ENCODE measurements at places on chromosomes 5 and 9.

DNA sequence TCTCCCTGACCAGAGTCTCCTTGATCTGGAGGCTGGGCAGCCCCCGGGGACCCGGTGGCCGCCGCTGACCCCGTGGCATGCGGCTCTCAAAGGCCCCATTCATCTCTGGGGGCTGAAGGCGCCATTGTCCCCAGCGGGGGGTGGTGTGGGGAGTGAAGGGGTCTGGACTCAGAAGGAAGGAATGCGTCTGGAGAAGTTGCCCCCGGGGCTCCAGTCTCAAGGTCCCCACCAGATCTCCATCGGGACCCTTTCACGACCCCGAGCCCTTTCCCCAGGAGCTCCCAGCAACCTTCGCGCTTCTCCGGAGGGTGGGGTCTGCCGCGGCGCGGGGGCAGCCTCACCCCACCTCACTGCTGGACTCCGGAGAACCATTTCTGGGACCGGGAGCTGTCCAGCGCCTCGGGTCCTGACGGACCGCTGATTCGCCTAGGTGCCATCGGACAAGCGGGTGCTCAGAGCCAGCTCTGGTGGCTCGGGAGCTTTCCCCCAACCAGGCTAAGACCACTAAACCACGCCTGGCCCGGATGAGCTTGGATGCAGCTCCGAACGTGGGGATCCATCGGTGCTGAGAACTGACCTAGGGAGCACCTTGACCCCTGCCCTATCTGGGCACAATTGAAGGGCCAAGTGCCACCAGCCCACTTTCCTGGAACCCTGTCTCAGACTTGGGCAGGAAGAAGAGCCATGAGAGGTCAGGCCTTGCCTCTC, 5.1 kb upstream of the PCDH1 start:
- DNase-seq: peak; percentile 25

DNA sequence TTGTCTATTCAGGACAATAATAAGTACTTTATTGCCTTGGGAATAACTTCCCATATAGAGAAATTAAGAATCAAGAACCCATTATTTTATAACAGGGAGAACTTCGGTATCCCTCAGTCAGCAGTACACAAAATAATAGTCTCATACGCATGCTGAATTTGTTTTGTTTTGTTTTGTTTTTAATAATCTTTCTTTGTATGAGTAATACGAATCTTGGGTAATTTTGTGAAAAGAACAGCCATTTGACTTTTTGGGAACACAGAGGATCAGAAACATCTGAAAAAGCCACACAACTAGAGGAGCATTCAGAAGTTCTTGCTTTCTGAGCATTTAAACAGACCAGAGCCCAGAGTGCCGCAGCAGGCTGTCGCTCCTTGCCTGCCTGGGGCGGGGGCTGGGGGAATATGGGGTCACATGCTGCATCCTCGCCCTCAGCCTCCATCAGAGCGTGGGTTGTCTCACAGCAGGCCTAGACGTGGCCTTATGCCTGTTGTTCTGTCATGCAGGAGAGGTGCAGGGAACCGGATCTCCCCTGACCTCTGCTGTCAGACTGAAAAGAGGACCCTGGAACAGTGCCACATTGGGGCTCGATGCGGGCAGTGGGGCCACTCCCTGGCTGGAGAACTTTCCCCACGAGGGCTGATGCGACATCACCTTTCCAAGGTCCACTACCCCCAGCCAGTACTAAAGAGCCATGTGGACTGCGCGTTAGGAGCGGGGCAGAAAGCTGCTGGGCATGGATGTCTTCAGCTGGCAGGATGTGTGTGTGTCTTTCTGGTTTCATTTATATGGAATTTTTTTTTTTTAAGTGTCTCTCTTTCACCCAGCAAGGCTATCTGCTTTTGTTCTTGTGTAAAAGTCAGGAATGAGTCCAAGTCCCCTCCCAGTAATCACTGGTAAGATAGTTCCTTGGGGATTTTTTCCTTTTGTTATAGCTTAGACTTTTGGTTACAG, 133.4 kb upstream of the OTULINL start:
- no peak for DNase-seq

GRCh38 chr5:33398501-33398900, 42.3 kb upstream of the TARS1 start:
- DNase-seq: no peak

DNA sequence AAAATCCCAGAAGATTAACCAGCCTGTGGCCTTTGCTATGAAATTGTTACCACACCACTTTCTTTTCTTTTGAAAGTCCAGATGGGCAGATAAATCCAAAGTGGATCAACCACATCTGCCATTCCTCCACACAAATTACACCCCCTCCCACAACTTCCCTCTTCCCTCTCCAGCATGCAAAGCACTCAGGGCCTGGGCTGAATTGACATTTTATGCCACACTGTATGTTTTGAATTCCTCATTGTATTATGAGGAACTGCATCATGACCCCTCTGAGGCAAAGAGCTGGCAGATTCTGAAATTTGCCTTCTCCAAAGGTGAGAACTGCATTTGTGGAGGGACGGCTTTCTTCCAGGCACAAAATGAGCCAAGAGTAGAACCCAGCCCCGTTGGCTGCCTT, 589.2 kb upstream of the KLF4 start:
- DNase-seq: no peak

DNA sequence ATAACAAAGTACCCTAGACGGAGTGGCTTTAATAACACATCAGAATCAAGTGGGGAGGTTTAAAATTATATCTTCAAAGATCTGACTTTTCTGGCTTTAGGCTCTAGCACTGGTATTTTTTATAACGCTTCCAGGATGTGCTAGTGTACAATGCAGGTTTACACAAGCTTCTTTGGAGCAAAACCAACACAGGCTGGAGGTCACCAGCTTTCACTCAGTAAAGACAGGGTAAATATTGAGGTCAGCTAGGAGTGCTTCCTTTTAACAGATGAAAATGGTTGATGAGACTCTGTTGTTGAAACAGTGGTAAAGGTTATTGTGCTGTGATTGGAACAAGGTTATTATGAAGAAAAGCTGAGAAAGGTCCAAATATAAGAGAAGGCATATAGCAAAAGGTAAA, 414.2 kb downstream of the TAF11L14 start:
- no peak for DNase-seq

- DNase-seq: no peak
These were observed 599.5 kb upstream of the PTGER4 start for GRCh38 chr5:40080191-40080590.

GRCh38 chr9:33388110-33388994, 14.0 kb downstream of the AQP7 start:
- no peak for DNase-seq

DNA sequence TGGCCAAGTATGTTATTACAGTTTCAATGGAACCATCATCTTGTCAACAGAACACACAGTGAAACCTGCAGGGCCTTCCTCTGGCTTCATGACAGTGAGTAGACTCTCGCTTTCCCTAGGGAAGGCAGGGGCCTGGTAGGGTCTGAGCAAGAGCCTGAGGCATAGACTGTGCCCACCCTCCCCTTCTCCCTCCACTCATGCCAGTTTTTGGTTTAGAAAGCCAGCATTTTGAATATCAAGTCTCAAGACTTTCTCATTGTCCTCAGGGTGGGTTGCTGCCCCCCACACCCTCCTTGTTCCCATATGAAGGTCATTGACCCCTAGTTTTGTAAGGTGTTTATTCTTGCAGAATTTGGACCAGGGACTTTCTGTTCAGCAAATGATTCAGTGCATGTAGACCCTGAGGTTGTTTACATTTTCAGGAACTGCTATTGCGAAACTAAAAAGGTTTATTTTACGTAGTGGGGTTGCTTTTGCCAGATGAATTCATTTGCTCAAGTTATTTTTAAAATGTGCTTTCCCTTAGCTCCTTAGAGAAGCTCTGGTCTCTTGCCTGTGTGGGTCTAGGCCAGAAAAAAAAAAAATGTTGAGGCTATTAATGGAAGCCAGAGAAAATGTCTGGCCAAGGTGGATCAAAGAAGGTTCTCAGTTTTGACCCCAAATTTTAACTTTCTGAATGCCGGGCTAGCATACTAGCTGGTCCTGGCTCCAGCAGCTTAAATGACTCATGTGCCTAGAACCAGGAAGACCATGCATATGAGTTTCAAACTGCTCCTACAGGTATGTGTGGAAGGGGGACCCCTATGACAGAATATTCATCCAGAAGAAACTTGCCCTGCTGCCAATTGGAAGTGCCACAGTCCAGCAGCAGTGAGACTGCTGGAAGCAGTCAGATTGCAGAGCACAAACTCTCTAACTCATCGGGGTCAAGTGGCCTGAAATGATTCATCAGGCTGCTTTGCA, 10.1 kb upstream of the MOB3B start:
- no peak for DNase-seq

Data from activated CD4-positive, alpha-beta T cell treated with anti-CD3 and anti-CD28 coated beads, Interleukin-2, amount 50 U/mL, for 48 hours (primary cell).